ENCODE measurements at places on chromosomes 7 and 10. TPM values are rescaled to one million over a fixed set of nuclear protein-coding genes. Genes with fewer than 3 reads are reported as not detected.
A peak's percentile ranks its signal among the peaks of the same experiment; 100 is the strongest.

GRCh38 chr10:23439452-23439960, 631 bp downstream of the OTUD1 start:
- no peak for DNase-seq

GRCh38 chr7:27423290-27423689, 180.7 kb downstream of the EVX1 start:
- no peak for DNase-seq

DNA sequence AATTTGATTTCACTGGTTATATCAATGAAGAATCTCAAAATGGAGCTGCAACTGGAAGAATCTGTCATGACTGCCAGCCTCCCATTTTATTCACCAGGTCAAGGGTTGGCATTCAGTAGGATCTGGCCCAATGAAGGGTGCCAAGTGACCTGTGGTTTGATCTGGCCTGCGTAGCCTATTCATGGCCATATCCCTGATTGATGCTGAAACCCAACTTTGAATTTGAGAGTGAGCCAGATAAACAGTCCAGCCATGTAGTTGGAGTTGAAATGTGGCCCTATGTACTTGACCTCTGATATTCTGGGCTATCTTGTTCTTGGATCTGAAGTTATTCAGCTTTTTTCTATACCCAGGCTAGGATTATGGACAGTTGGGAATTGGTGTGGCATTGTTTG, 1.5 kb downstream of the MKLN1 start:
- DNase-seq, result no peak

GRCh38 chr10:32317795-32318357, 29.1 kb downstream of the EPC1 start:
- DNase-seq, result no peak

GRCh38 chr7:26700386-26700785, 164.0 kb downstream of the SKAP2 start:
- no peak for DNase-seq

- DNase-seq, result no peak
Measured at GRCh38 chr10:99280472-99280871, 44.8 kb upstream of the HPSE2 start.

DNA sequence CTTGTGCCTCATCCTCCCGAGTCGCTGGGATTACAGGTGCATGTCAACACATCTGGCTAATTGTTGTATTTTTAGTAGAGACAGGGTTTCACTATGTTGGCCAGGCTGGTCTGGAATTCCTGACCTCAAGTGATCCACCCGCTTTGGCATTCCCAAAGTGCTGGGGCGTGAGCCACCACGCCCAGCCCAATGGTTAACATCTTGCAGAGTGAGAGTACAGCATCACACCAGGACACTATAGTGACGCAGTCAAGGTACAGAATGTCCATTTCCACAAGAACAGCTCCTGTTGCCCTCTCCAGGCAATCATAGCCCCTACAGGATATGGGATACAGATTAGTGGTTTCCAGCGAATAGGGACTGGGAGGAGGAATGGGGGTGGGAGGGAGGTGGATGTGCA, 34.0 kb downstream of the MYO1G start:
- no peak for DNase-seq

- DNase-seq, result no peak
Measured at GRCh38 chr10:73981812-73982211, 16.1 kb upstream of the VCL start.

Gene CNPY1
- not detected for total RNA-seq

DNA sequence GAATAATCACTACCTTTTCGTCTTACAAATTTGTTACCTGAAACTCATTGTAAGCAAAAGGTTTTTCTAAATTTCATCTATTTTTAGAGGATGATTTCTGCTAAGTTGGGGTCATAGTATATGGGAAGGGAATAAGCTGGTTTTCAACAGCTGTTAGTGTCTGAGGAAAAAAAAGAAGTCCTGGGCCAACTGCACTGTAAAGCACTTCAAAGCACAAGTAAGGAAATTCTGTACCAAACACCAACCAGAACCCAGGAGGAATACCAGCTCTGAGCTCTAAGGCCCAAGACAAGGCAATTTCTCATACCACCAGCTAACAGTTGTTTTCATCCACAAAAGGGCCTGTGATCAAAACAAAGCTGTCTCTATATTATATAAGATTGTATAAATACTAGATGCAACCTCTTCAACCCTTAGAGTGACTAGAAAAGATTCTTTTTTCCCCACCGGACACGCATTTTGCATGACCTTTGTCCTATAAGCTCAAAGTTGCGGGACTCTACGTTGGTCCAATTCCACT, 6.1 kb upstream of the MEOX2 start:
- no peak for DNase-seq

- DNase-seq, result peak; percentile 64
Measured at GRCh38 chr7:106425017-106425719, 140.4 kb upstream of the NAMPT start.

All from Right ventricle myocardium superior (tissue), 1 donor.